ENCODE measurements at places on chromosomes 7 and 10.

DNA sequence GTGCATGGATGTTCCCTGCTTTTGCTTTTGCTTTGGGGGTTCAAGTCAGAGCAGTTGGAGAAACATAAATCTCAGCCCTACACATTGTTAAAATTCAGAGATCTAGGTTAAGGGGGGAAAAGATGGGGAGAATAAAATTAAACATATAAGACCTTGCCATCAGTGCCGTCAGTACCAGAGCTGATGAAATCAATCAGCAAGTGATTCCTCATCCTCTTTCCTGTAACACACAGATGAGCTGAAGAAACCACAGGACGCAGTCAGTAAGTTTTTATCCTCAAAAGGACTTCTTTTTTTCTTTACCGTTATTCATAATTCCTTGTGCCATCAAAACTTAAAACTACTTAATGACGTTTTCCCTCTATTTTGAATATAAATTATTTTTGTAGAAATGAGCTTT lies 5.9 kb downstream of the HECW1 start:
- no peak for DNase-seq

DNA sequence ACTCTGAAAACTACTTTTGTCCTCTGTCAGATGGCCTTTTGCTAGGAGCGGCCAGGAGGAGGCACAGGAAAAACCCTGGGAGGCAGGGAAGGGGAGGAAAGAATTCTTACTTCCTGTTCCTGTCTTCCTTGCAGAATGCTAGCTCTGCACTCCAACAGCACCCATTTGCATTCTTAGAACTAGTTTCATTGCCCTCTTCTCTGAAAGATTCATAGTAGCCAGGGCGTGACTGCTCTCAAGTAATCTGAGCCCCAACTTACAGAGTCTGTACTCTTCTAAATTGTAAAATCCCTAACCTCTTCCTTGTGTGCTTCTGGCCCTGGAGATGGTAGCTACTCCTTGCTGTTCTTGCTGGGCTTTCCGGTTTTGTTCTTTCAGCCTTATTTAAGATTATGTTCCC lies 75.3 kb upstream of the STEAP1 start:
- no peak for DNase-seq

DNA sequence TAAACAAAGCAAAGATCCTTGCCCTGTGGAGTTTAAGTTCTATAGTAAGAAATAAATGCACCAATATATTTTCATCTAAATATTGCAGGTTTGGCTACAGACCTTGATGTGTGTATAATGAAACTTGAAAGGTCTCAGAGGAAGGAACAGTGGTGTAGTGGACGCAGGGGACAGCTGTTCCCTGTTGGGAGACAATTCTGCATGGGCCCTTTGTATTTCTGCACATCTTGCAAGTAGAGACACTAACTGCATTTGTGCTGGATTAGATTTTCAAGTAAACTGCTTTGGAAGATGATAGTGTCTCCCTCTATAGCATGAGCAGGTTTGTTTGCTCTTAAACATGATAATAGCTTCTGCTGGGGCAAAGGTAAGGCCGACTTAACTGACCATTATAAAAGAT lies 57.5 kb upstream of the FAM133B start:
- no peak for DNase-seq

- DNase-seq = no peak
Observed at GRCh38 chr10:70672165-70673042, at the start of gene ADAMTS14. TSS of gene ADAMTS14 (plus strand) at chr10:70672506. CDS start at chr10:70672803, 297 bp downstream.

DNA sequence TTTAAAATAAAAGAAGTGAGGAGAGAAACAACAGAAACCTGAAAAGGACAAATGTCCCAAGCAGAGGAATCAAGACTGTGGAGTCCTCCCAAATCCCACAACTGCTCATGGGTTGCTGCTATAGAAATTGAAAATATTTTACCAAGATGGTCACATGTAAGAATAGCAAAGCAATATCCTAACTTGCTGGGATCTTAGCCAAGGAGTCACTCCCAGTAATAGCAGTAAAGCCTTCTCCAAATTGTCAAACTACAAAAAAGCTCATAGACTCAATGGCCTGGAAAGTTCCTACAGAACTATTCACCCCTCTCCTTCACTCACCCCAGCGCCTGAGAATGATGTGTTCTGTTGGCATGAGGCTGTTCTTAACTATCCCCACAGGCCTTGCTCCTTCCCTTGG lies 186.5 kb downstream of the ELMO1 start:
- DNase-seq = no peak

- no peak for DNase-seq
Observed at GRCh38 chr10:91976317-91977051, 52.9 kb downstream of the BTAF1 start.

- no peak for DNase-seq
Observed at GRCh38 chr7:46786995-46787394, 794.9 kb downstream of the TNS3 start.

DNA sequence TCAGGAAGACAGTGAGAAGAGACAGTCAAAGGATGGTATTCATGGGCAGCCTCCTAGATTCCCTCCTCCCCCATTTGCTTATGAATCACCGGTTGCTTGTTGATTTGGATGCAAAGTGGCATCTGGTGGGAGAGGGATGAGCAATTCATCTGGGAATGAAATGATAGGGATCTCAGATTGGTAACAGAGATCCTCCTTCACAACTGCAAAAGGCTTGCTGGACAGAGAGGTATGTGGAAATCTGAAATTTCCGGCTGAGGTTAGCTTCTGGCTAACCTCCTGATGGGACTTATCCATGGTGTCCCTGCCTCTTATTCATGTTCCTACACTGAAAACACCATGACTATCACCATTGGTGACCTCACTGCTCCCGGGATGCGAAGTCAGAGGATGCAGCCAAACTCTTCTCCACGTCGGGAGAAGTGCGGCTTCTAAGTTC lies 48.4 kb upstream of the PODXL start:
- no peak for DNase-seq

GRCh38 chr10:3735175-3735574 lies 49.8 kb downstream of the KLF6 start:
- DNase-seq = no peak

GRCh38 chr7:135710417-135711138 lies 17.4 kb downstream of the SLC13A4 start:
- no peak for DNase-seq

DNA sequence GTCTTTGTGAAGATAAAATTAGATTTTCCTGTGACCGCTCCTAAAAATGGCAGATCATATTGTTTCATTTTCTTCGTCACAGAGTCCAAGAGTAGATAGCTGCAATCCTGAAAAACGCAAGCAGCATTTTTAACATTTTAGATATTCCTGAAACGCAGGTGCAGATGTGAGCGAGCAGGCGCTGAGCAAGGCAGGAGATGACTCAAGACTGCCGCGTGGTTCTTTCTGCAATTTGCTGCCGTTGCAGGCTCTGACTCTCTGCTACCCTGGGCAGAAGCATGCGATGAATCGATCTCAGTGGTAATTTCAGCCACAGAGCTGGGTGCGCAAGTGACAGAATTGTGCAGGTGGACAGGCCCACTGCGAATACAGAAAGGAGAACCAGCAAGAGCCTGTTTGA lies 331.9 kb downstream of the ACTR3B start:
- no peak for DNase-seq

GRCh38 chr7:75819711-75820110 lies 6.1 kb upstream of the CCL24 start:
- DNase-seq = no peak

DNA sequence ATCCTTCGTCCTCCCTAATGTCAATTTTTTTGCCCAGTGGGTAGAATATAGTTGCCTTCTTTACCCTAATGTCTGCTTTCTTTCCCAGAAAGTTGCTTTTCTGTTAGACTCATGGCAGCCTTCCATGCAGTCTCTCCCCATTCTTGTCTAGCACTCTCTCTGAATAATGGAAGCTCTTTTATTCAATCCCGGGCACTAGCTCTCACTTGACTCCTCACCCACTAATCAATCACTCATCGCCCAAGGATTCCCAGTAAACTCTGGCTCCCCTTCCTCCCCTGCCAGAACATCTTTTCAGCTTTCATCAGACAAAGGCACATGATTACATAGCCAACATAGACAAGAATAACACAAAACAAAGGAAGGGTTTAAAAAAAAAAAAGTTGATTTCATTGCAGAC lies 100.2 kb upstream of the RELN start:
- no peak for DNase-seq

DNA sequence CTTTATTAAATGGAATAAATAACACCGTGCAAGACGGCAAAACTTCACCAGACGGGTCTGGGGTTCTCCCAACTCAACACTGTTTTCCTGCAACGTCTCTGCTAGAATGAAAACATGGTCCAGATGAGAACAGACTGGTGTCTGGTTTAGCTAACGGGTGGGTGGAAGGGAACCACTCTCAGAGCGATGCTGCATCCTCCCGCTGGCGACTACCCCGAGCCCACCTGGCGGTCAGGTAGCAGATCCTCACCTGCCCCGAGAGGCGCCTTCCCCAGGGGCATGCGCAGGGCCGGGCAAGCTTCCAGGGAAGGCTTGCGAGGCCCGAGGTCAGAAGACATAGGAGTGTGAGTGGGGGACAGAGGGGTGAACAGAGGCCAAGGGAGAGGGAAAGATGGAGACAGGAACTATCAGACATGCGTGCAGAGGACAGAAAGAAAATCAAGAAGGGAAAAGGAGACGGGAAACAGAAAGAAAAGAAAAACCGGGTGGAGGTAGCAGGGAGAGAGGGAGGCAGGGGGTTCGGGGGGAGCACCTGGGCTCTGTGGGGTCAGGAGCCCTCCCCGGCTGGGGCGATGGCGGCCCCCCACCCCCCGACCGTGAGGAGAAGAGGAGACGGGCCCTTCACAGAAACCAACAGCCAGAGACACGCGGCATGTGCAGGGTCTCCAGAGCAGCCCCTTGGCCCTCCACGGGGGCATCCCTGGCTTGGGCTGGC lies 222.0 kb downstream of the MAD1L1 start:
- no peak for DNase-seq

GRCh38 chr7:106896231-106896630 lies 31.1 kb downstream of the PIK3CG start:
- DNase-seq = no peak

GRCh38 chr10:99920901-99921300 lies 88.8 kb downstream of the DNMBP start:
- no peak for DNase-seq

- no peak for DNase-seq
Observed at GRCh38 chr7:95478272-95479037, 7.3 kb upstream of the ASB4 start.

GRCh38 chr7:8131694-8132605 lies 130.0 kb downstream of the ICA1 start:
- peak; percentile 19 for DNase-seq

DNA sequence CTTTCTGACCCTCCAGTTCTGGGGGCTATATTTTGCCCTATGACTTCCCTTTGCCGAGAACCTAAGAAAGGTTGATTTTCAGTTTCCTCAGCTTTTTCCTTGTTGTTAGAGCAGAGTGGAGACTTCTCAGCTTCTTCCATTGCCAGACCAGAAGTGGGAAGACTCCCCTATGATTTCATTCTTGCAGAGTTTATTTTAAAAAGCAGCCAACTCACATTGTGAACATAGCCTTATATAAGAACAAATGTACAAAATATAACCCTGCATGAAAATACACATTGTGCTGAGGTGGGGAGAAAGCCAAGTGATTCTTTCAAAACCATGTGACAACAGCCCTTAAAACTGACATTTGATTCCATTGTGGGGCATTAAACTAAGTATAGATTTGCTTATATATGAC lies 33.8 kb upstream of the FZD8 start:
- no peak for DNase-seq

- no peak for DNase-seq
Observed at GRCh38 chr10:35870665-35871310, 228.7 kb upstream of the FZD8 start.

GRCh38 chr10:98758463-98758862 lies 311.7 kb upstream of the HPS1 start:
- no peak for DNase-seq

DNA sequence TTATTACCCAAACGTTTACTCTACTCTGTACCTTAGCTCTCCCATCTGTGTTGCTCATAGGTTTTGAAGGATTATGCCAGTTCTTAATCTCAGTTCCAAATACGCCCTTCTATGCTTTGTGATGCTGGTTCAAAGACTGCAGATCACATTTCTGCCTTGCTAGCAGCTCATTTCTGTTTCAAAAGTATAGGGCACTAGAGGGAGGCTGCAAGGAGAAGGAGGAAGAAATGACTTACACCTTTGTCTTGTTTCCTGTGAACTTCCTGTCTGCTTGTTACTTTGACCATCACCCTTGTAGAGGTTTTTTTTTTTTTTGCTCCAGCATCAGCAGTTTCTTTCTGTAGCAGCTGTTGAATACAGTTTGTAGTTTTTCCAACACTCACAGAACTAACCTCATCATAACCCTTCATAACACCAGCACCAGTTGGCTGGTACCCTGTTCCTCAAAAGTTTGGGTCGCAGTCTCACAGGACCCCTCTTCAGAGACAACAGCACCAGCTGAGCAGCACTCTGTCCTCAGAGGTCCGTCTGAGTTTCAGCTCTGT lies 16.5 kb downstream of the SLK start:
- DNase-seq = no peak

DNA sequence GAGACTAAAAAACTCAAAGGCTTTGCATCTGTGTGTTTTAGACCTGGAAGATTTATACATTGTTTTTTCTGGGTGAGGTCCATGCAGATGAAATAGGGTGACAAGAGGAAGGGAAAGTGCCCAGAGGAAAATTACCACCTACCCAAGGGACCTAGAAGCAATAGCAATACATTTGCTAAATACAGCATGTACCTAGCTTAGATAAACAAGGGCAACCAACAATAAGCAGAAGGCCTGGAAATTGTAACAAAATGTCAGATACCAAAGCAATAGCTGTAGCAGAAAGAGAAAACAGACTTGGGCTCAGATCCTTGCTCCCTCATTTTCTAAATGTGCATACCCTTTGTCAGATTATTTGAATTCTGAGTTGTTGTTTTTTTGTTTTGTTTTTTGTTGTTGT lies 318.4 kb upstream of the KMT2E start:
- DNase-seq = no peak

DNA sequence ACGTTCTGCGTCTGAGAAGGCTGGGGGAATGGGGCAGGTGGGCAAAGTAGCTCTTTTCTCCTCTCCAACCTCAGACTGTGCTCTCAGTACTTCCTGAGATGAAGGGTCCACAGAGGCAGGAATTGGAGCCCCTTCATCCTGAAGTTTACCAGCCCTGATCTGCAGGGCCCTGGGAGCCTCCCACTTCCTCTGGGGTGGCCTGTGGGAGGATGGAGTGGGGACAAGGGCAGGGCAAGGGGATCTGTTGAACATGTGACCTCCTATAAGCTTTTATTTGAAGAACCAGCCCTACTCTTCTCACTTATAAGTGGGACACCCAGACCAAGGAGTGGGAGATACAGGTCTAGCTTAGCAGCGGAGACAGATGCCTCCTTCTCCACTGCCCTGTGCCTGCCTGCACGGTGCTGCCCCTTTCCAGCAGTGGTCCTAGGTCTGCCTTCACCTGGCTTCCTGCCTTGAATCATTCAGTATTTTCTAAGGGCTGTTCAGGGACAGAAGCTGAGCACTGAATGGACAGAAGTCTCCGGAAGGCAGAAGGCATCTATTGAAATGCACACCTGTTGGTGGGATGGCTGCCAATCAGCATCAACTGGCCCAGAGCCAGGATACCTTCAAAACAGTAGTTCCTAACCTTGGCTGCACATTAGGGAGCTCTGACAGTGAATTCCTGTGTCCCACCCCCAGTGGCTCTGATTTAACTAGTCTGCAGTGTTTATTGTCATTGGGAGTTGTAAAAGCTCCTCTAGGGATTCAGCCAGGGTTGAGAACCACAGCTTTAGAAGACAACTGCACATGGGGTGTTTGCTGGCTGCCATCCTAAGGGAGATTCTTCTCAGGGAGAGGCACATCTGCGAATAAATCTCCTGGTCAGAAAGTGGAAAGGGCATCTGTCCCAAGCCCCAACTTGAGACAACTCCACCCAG lies 2.7 kb upstream of the ARHGAP22 start:
- DNase-seq = no peak

Data from NK-92 treated with Interleukin-12 subunit alpha and Interleukin-12 subunit beta, amount 100 ng/mL, for 24 hours (cell line).